ENCODE measurements at places on chromosomes 4 and X.

GRCh38 chrX:132085786-132086185 lies 42.0 kb downstream of the FRMD7 start:
- DNase-seq: no peak

GRCh38 chr4:157271166-157271869 lies 50.8 kb downstream of the GRIA2 start:
- no peak for DNase-seq

- DNase-seq: no peak
Observed at GRCh38 chr4:188372058-188372457, 232.8 kb downstream of the TRIML1 start.

DNA sequence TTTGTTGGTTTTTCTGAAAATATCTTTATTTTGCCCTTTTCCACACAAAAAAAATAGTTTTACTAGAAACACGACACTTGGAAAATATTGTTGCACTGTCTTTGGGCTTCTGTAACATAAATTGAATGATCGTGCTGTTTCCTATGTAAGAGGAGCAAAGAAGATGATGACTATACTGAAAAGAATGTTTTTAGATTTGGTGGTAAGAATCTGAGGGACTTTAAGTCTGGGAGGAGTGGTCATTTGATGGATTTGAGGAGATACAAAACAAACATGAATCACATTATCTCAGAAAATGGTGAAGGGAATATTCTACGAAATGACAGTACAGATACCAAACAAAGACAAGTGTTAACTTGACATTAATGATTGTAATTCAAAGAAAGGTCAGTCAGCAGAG lies 328.8 kb downstream of the ADAM29 start:
- DNase-seq: no peak

- DNase-seq: no peak
Observed at GRCh38 chr4:16573739-16574138, 324.7 kb downstream of the LDB2 start.

DNA sequence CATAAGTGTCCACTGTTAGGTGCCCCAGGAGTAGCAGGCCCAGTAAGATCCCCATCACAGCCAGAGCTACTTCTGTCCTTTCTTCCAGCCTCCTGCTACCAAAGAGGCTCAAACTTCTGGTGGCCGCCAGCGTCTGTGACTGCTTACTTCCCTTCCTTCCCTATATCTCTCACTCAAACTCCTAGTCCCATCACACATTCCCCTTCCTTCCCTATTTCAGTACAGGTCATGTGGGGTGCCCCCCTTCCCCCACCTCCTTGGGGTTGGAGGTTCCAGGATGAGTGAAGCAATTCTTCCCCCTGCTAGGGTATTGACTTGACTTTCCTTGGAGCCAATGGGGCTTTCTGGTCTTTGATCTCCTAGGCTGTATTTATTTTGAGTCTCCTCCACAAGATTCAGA lies at the start of gene VSIG4:
Gene VSIG4 (minus strand): TSS at position 137 of the 400 bp plus-strand sequence. CDS start 82 bp downstream, at position 55.
- no peak for DNase-seq

DNA sequence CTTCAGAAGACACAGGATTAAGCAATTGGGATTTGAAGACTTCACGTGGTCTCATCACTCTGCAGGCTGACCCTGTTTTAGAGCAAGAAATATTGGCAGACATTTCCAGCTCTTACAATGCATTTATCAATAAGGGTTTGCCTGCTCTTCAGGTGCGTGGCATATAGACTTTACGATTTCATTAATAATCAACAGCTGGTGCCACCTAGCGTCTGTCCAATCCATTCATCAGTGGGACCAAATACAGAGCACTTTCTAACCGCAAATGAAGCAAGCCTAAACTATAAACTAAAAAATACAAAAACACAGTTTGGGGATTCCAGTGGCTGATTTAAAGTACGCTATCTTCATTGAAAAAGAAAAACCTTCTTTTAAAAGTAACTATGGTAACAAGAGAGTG lies 125.4 kb upstream of the DMD start:
- no peak for DNase-seq

DNA sequence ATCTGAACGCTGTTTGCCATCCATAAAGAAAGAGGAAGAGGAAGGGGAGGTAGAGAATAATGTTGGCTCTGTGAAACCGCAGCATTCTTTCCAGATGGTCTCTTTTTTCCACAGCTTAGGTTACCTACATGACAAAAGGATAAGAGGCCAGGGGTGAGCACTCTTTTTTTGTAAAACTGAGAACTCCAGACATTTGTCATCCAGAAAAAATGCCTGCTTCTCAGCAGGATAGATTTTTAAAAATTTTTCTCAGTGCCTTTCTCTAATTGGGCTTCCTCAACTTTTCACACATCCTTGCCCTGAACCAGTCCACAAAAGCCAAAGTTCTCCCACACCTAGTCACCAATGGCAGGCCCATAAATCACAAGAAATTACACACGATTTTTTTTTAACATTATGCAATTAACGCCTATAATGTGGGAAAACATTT lies 158.1 kb upstream of the TENM3 start:
- no peak for DNase-seq

DNA sequence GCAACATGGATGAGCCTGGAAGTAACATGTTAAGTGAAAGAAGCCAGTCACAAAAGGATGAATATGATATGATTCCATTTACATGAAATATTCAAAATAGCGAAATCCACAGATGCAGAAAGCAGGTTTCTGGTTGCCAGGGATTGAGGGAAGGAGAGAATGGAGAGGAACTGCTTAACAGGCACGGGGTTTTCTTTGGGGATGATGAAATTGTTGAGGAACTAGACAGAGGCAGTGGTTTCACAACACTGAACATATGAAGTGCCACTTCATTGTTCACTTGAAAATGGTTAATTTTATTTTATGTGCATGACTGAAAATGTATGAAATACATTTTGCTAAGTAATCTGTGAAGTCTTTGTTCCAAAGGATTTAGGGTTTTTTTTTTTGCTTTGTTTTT lies 182.5 kb upstream of the TBL1X start:
- no peak for DNase-seq

- DNase-seq: no peak
Observed at GRCh38 chr4:115361781-115362180, 248.4 kb upstream of the NDST4 start.
